ENCODE measurements at places on chromosomes 1 and 21. TPM values are rescaled to one million over a fixed set of nuclear protein-coding genes. Genes with fewer than 3 reads are reported as not detected.

SLAMF6 gene
- not detected for total RNA-seq

TNFSF18 gene
- total RNA-seq, result not detected

RWDD3 gene
- 11.2 TPM for total RNA-seq

DPH2 gene
- 35.9 TPM for total RNA-seq

TMEM52 gene
- 1.2 TPM for total RNA-seq

NUDC gene
- 130 TPM for total RNA-seq

RIPPLY3 gene
- 0.39 TPM for total RNA-seq

FAM151A gene
- total RNA-seq, result 0.26 TPM

SLC25A24 gene
- total RNA-seq, result 30.3 TPM

All from A549 treated with AZD2906 at 1 μM for 4 hours (cell line).